ENCODE measurements at places on chromosomes 2 and 18.

- DNase-seq: no peak
Measured at GRCh38 chr18:27075828-27076227, 109.3 kb downstream of the CHST9 start.

- DNase-seq: no peak
Measured at GRCh38 chr2:100743741-100744140, 76.2 kb upstream of the NPAS2 start.

DNA sequence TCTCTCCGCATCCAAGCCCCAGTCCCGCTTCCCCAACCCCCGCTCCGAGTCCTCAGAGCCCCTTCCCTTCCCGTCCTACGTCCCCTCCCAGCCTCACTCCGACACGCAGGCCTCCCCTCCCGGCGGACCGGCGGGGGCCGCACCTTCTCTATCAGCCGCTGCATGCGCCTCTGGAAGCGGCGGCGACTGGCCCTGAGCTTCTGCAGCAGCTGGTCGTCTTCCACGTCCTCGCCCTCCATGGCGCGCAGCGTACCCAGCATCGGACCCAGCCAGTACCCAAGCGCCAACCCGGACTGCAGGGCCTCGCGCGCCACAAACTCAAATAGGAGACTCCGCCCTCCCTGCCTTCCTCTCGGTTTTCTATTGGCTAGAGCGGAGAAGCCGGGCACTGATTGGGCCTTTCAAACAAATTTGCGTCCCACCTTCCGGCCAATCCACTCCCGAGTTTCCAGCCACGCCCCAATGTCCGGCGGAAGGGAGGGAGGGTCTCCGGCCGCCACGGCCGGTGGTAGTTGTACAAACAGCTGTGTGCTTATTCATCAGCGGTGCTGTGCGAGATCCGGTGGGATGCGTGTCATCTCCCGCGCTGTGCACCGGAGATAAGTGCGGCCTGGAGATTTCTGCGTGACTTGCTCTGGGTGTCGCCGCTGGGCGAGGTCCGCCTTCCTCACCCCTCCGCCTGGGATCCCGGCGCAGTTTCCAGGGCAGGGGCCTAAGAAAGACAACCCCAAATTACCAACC lies at the start of gene HJURP:
TSS of gene HJURP (minus strand) at position 295 of the 741 bp plus-strand sequence. CDS start at position 260, 35 bp downstream.
- peak; percentile 91 for DNase-seq

DNA sequence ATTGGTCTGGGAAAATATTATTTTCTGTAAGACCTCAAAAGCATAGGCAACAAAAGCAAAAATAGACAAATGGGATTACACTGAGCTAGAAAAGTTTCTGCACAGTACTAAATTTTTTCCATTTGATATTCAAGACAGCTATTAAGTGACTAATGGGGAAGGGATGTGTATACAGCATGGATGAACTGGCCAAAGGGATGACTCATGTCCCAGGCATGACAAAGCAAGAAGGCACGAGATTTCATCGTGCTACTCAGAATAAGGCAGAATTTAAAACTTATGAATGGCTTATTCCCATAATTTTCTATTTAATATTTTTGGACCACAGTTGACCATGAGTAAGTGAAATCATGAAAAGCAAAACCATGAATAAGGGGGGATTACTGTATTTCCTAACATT lies 1250.1 kb upstream of the GYPC start:
- no peak for DNase-seq

DNA sequence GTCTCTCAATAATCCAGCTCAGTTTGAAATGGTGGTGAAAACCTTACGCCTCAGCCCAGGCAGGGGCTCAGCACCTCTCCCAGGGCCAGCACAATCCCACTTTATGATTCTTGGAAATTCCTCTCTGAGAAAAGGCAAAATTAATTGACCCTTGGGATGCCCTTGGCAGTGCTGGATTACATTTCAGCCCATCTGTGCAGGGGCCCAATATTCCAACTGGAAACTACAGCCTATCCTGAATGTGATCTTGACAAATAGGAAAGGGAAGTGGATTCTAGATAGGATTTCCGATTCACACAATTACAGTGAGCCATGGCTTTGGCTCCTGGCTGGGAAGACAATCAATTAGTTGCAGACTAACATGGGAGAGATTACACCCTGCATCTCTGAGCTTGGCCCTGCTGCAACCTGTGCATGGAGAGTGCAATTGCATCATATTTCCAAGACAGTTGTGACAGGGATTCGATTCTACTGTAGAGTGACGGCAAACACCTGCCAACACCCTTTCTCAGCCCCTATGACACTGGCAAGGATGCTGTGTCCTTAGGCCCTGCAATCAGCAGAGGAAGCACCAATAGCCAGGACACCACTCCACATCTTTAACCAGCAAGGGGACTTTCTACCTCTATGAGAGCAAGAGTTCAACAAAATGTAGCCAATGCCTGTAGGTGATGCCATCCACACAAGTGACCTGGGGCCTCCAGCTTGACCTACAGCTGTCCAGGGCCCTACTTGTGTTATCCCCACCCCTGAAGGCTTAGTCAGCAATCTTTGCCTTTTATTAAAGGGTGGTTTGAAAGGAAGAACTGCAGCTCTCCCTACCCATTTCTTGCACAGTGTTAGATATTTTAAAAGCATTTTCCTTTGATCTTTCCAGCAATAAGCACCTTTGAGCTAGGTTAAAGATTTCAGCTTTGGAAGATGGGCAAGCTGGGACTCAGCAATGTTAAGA lies 187.2 kb upstream of the HS6ST1 start:
- DNase-seq: no peak

GRCh38 chr2:26732446-26732845 lies 31.6 kb upstream of the SLC35F6 start:
- no peak for DNase-seq

DNA sequence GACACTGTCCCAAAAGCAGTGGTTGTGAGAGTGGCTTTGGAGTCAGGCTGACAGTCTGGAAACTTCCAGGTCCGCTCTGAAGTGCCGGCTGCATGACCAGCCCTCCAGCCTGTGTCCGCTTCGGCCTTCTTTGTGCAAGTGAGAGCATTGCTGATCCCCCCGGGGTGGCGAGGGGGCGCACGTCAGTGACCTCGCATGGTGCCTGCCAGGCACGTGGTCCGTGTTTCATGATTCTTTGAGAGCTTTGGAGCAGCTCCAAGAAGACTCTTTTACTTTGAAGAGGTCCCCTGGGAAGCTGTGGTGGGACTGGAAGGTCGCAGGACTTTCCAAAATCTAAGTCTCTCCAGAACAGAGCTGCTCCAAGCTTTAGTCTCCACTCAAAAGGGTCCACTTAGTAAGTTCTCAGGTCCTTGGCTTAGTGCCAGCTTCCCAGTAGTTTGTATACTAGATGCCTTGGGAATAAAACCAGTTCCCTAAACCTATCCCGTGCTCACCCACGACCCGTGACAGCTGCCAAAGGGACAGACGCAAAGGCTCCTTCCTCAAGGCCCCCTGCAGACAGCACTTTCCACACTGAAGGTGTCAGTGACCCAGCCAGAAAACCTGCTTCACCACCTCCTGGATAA lies 68.8 kb downstream of the ADI1 start:
- DNase-seq: no peak

DNA sequence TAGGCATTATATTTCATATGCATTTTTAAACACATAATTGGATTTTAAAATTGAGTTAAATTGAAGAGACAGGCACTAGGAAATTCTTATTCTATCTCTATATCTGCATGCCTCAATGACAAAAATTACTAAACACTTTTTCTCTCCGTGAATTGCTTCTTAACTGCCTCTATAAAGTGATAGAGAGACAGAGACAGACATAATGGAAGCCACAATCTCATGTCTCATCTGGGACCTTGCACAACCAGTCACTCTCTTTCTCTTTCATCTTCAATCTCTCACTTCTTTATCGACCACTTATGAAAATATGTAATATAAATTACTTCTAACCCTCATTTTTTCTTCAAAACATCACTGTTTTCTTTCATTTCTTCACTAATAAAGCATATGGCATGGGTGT lies 238.9 kb upstream of the ZNF804A start:
- DNase-seq: no peak

DNA sequence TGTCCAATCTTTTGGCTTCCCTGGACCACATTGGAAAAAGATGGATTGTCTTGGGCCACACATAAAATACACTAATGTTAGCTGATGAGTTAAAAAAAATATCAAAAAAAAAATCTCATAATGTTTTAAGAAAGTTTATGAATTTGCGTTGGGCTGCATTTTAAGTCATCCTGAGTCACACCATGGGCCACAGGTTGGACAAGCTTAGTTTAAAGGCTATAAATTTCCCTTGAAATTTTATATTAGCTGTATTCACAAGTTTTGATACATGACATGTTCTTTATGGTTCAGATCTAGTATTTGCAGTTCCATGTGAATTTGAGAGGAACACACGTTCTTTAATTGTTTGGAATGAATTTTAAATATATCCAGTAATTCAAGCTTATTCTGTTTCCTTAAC lies 21.9 kb downstream of the CARF start:
- DNase-seq: no peak

- DNase-seq: no peak
Measured at GRCh38 chr2:205730701-205731582, 48.6 kb downstream of the NRP2 start.

GRCh38 chr2:121755237-121756111 lies at the start of gene TSN:
Gene TSN (plus strand): TSS chr2:121755651. CDS start chr2:121755780, 129 bp downstream.
- DNase-seq: peak; percentile 97

- no peak for DNase-seq
Measured at GRCh38 chr2:59223742-59224141, 982.6 kb upstream of the FANCL start.

GRCh38 chr2:170396799-170397459 lies 219.0 kb downstream of the MYO3B start:
- DNase-seq: no peak

DNA sequence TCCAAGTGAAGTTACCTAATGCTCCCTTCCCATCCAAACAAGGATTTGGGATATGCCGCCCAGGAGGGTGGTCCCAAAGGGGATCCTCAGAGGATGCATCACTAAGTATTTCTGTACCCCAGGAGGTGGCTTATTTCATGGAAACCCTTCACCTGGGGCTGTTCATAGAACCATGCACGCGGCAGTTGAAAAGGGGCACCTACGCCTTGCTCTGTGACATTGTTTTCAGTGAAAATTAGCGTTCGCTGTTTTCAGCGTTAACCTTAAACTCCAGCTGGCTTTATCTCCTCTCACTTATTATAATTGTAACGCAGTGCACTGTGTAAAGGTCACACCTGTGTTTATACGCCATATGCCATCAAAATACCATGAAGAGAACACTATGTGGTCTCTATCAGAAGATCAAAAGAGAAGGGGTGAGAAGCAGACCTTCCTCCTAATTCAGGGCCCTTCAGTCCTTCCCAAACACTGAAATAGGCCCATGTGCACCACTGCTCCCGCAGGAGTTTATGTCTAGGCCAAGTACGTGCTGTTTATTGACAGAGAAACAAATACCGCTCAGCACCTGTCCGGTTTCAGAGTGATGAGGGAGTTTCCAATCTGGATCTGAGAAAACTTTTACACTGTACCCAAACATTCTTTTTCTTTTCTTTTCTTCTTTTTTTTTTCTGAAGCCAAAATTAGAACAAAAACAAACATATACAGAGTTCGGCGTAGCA lies 162.1 kb downstream of the BCL2 start:
- DNase-seq: peak; percentile 46

- no peak for DNase-seq
Measured at GRCh38 chr2:120482334-120482733, 136.4 kb downstream of the INHBB start.

GRCh38 chr18:36303211-36303844 lies 5.8 kb downstream of the FHOD3 start:
- DNase-seq: no peak

DNA sequence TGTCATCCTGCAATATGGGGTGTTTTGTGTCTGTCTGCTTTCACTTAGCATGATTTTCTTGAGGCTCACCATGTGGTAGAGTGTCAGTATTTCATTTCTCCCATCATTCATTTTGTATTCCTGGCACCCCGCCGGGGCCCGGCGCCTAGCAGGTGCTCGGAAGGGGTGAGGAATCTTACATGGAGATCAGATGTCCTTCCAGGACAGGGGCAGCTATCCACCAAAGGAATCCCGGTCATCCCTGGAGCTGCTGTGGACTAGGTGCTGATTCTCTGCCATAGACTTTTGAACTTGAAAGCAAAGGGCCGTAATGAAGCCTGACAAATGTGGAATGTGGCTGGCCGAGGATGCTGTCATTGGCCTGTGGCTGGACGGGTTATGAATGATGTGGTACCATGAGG lies 2.4 kb downstream of the PRELID3A start:
- no peak for DNase-seq

DNA sequence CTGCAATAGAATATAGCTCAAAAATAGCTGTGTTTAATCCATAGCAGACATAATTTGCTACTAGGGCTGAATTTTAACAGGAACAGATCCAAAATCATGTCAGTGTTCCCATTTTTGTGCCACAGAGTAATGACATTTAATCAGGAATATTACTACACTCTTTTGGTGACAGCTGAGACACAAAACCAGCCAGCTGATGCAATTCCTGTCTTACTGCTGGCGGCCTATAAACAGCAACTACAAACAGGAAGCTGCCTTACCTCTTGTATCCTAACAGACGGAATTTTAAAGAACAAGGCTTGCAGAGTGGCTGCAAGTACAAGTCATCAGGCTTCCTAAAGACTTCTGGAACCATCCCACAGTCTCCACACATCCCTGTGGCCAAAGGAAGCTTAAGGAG lies 218.1 kb downstream of the ZNF521 start:
- no peak for DNase-seq

- no peak for DNase-seq
Measured at GRCh38 chr2:96698221-96698861, 41.5 kb downstream of the LMAN2L start.

DNA sequence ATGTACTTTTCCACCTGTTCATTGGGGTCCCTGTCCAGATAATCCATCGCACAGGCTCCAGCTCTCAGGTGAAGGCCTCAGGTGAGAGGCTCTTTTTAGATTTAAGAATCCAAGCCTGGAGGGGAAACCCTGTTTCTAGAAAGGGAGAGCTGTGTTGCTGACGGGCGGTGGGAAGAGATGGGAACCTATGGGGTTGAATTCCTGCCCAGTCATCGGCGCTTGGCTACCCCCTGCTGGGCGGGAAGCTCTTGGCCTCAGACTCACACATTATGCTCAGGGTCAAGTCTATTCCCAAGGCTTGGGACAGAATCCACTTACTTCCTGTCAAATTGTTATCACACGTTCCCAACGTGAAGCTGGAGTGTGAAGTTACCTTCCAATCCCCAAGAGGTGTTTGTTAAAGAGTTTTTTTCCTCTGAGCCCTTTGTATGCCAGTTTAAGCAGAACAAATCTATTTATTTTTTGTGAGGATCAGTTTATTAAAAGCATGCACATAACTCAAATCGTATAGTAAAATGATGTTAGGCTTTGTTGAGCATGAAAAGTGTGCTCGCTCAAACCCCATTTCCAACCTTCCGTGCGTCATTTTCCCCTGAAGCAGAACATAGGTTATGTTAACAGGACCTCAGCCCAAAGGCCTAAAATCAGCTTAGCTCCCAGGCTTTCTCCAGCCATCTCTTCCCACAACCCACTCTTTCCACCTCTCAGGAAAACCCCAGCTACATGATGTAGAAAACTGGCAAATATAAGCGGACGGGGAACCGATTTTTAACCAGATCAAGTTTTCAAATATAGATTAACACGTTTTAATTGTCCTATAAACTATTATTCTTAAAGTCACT lies 181.7 kb upstream of the ETAA1 start:
- DNase-seq: no peak
